ENCODE measurements at places on chromosomes 1 and 21.

DNA sequence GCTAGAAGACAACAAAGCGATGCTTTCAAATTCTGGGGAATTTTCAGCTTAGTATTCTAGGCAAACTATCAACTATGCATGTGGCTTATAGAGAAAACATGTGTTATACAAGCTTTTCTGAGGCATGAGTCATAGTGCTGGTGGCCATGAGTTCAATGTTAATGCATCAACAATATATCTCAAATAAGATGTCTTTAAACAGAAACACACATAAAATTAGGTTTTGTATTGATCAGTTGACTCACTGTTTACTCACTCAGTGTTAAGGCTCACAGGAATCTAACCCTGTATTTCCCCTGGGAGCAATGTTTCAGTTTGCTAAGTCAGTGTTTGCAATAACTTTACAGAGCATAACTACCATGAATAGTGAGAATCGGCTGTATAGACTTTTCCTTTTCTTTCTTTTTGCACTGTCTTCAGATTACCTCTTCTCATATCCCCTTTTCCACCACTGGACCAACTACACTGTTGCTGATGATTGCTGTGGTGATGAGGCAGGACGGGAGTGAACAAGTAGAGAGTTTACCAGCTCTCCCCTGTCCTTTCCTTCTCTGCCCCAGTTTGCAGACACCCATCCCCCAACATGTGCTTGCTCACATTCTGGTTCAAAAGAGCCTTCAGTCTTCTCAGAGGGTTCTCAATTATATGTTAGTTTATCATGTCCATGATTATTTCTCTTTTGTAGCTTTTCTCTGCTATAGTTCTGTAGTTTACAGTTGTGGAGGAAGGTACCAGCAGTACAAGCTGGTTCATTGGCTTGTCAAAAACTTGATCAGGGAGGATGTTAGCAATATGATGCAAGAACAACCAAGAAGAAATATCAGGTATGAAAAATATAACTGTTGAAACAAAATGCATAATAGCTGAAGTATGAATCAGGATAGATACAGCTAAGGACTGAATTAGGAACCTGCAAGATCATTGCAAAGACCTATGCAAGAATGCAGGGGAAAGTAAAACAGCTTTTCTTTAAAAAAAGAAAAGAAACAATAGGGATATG lies 23.9 kb downstream of the CD2 start:
- no peak for DNase-seq

- no peak for DNase-seq
These were observed 992 bp upstream of the USP48 start for GRCh38 chr1:21783679-21784603.

GRCh38 chr1:154628121-154628405 lies 20.1 kb upstream of the ADAR start:
- DNase-seq, result no peak

DNA sequence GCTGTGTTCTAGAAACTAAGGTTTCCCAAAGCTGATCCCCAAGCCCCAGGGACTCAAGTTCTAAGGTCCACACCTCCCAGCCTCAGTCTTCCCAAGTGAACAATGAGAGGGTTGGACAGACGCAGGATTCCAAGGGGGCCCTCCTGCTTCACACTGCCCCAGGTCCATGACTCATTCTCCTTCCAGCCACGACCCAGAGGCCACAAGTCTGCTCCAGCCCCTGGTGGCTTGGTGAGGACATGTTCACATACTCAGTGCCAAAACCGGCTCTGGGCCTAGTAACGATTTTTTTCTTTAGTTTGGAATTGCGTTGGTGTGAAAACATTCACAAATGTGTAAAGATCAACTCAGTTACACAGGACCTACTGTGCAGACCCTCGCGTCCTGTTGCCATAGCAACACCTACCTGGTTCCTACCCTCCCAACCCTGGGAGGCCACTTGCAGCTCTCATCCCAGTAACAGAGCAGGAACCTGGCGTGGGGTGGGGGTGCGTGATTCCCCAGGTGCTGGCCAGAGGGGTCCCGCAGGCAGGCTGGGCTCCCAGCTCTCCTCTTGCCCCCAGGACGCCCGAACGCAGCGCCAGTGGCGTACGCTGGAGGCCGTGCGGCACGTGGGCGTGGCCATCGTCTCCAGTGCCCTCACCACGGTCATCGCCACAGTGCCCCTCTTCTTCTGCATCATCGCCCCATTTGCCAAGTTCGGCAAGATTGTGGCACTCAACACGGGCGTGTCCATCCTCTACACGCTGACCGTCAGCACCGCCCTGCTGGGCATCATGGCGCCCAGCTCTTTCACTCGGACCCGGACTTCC lies 57.0 kb downstream of the DISP3 start:
- no peak for DNase-seq

- DNase-seq, result no peak
These were observed 19.8 kb downstream of the CSF1 start for GRCh38 chr1:109930252-109930993.

DNA sequence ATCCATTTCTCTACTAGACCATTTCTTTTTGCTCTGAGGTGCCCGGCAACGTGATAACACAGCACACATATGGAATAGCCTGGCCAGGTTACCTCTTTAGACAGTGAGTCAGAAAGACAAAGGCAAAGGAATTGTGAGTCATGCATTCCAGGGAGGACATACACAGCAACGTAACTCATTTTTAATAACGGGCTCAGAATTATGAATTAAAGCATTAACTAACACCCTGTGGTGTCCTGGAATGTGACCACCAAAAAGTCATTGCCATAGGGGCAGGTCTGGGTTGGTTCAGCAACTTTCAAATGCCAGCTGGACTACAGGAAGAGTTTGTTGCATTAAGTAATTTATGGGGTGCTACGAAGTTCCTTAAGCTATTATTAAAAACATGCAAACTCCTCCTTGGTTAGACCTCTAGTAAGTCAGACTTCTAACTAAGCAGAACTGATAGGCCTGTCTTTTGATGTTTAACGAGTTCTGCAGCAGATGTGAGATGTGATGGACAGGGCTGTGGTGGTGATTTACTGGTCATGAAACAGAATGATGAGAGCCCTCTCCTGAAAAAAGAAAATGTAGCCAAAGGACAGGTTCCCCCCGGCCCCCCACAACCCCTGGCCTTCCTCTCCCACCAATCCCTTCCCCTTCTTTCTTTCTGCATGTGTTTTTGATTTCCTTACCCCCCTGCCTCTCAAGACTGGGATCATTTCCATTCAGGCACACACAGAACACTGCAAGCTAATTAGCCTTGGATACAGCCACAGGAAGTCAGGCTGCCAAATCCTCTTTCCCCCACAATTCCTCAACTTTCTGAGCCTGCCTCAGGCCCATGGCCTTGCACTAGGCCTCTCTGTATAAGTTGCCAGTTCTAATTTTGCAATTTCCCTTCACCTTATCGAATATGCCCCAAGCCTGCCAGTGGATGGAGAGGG lies 88.9 kb upstream of the HAO2 start:
- no peak for DNase-seq

GRCh38 chr1:244448279-244449036 lies 3.3 kb downstream of the ADSS2 start:
- DNase-seq, result no peak

DNA sequence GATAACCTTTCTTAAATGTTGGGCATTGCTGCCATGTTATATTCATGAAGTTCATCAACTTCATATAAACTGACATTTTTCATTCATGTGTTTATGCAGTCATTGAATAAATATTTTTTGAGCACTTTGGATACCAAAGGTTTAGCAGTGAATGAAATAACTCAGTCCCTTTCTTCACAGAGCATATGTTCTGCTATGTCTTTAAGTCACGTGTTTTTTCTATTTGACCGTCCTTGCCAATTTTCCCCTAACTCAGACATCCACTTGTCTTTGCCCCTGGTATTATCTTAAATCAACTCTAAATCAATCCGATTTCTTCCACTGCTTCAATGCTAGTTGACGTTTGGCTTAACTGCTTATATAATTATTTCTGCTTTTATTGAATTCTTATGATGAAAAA lies 16.6 kb downstream of the ADARB1 start:
- no peak for DNase-seq

DNA sequence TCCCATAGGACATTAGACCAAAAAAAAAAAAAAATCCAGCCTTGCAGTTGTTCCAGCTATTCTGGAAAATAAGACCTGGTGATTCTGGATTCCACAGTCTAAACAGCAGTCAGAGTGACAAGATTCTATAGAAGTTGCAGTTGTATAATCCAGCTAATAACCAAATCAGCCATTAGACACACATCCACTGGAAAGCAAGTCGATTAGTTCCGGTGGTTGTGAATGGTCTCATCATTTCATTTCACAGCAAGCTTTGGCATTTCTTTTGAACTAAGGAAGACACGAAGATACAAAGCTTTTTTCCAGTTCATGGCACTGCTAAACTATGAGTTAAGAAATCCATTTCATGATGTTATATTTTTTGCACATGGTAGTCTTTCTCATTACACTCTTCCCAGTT lies 54.4 kb upstream of the FAM89A start:
- DNase-seq, result no peak

DNA sequence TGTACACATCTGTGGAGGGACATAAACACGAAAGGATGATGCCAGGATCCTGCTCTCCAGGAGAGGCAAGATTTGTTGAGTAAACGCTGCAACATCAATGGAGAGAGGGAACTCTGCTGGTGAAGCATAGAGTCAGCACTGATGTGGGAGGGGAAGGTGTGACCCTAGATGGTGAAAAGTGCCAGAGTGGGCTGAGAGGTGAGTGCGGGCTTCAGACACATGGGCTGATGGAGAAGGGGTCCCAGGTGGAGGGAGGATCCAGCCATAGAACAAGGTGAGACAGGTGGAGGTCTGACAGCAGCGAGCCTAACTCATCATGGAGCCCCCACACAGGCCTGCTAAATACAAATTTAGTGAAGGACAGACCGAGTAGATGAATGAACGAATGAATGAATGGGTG lies 9.7 kb downstream of the RD3 start:
- no peak for DNase-seq

GRCh38 chr1:79079770-79080169 lies 73.2 kb upstream of the ADGRL4 start:
- peak; percentile 9 for DNase-seq

GRCh38 chr1:60129911-60130310 lies 56.3 kb upstream of the C1orf87 start:
- DNase-seq, result no peak

GRCh38 chr1:85467929-85468540 lies 3.1 kb upstream of the DDAH1 start:
- no peak for DNase-seq

GRCh38 chr21:28224191-28224726 lies 768.4 kb downstream of the LTN1 start:
- DNase-seq, result no peak

DNA sequence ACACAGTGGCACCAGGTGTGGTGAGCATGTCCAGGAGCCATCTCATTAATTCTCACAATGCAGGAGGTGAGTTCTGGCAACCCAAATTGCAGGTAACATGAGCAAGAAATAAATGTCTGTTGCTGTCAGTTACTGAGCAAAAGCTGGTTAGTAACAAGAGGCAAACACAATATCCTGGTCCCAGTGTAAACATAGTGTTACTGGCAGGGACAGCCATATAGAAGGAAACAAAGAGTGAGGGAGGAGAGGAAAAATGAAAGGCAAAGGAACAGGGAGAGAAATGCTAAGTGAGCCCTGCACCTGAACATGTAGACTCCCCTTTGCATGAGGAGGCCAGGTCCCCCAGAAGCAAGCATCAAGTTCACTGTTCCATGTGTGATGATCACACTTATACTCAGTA lies 203.6 kb downstream of the TRABD2B start:
- DNase-seq, result no peak

DNA sequence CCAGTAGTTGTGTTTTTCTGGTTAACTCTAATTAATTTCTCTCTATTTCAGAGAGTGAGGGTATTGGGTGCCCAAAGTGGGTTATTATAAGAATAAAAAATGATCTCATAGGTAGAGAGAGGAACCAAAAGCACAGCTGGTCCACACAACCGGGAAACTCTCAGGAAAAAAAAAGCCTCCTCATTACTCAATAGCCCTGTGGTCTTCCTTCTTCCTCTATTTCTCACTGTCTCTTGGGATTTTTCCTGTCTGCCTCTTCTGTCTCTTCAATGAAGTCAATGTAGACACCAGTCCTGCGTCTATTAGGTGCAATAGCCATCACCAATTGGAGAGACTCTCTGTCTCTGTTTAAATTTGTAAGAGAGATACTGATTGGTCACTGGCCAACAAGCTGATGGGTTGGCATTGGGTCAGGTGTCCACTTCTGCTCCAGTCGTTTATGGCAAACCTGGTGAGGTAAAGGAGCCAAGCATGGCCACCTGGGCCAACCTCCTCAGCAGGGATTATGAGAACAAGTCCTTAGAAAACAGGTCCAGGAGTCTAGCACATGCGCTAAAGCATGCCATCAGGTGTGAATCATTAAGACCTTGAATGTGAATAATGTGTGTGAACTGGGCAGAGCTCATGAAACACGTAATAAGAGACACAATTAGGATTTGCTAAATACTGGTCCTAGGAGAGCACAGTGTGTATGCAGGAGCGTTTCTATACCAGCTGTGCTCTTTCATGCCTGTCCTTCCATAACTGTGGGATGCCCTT lies 443.0 kb upstream of the RUNX1 start:
- DNase-seq, result peak; percentile 79

DNA sequence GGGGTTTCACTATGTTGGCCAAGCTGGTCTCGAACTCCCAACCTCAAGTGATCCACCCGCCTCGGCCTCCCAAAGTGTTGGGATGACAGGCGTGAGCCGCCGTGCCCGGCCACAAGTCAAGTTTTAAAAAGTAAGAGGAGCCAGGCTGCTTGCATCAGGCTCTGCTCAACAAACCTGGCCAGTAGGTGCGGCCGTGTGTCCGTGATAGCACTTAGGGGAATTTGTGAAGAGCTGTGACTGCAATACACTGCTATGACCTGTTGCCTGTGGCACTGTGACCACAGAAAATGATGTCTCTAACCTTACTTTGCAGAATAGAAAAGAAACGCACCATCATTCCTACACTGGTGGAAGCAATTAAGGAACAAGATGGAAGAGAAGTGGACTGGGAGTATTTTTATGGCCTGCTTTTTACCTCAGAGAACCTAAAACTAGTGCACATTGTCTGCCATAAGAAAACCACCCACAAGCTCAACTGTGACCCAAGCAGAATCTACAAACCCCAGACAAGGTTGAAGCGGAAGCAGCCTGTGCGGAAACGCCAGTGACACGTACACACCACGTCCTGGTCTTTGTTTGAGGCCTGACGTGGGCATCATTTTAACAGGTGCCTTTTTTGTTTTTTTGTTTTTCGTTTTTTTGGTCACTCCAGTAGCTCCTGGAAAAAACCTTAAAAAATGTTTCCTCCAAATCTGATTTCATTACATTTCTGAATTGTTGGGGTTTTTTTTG lies 16.7 kb downstream of the C1orf174 start:
- no peak for DNase-seq
